ENCODE measurements at places on chromosomes 4 and X.

DNA sequence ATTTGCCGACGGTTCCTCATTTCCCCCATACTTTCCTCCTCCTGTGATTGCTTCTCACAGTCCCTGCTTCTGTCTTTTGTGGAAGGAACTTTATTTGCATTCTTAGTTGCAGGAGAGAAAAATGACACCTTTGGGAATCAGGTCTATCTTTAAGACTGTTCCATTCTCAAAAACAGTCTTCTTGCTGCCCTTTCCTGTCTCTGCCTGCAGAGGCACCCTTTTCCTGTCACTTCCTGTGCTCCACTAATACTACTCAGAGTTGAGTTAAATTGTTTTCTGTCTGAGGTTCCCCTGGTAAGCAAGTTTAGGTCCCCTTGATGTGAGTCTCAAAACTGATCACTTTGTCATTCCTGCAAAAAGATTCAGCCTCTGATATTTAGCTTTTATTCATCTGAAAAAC, 208.8 kb upstream of the CLNK start:
- no peak for DNase-seq

- DNase-seq = peak; percentile 2
These were observed 345.3 kb upstream of the TENM3 start for GRCh38 chr4:181897935-181898334.

- no peak for DNase-seq
These were observed 53.7 kb upstream of the HHIP start for GRCh38 chr4:144592264-144592663.

DNA sequence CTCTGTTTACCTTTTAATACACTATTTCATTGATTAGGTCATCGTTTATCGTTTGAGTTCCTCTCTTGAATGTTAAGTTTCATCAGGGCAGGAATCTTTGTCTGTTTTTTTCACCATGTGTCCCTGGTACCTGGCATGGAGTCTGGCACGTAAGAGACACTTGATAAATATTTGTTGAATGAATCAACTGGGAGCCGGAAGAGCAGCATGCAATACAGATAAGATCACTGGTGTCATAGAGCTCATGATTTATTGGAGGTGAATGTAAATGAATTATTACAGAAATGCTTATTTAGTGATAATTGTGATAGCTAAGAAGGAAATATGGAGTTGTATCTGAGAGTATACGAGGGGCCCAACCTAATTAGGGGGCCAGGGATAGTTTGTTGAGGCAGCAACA, 62.8 kb downstream of the UCHL1 start:
- DNase-seq = no peak

DNA sequence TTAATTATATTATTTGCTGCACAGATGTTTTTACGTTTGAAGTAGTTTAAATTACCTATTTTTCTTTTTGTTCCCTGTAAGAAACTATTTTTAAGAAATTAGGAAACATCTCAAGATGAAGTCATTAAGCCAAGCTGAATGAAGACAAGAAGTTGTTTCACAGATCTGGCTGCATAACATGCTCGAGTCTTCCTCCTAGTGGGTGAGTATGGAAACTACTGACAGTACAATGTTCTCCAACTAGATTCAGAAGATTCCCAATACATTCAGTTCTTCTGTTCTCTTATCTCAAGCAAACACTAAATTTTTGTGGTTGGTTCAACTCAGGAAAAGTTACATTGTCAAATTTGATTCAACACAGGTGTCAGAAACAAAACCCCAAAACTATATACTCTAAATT, 256.8 kb upstream of the VCX start:
- peak; percentile 58 for DNase-seq

DNA sequence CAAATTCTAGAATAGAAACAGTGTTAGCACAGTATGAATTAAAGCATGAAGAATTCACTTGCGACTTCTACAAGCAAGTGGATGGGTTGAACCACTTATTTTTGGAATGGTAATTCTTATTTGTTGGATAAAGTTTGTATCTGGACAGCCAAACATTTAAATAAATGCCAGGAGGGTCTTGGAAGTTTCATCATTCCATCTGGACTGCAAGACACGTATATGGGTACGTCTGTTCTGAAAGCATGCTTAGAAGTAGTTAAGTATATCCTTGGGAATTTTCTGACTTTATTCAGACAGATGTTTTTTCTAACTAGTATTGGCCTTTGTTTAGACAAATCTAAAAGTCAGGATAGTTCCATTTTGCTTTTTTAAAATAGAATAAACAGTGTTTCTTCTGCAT, 77.5 kb upstream of the CASK start:
- no peak for DNase-seq

DNA sequence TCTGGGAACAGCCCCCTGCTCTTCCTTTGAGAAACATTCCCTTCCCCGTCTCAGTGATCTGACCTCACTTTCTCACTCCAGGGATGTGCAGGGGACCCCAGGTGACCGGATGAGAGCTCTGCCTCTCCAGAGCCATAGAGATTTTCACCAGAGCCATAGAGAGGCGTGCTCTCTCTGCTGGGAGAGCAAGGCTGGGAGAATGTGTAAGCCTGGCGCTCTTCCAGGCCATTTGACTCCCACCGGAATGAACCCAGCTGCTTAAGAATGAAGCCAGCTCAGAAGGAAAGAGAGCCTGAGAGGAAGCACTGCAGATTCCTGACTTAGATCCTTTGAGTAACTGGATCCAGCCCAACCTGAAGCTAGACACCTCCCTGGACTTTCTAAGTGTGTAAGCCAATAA, 106.4 kb downstream of the DHX15 start:
- peak; percentile 40 for DNase-seq

DNA sequence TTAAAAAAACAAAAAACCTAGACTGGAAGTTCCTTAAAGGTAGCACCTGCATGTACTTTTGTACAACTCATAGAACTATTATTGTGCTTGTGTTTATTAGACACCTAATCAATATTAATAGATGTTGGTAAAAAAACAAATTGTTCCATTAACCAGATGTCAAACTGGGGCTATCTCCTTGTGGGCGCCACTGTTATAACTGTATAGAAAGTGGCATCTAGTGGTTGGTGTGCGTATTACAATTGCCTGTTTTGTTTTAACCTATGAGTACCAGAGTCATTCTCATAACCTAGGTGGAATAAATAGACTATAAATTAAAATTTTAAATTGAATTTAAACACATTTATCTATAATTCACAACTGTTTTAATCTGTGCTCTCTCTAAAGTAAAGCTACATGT, 97.4 kb downstream of the COL4A5 start:
- DNase-seq = peak; percentile 33

GRCh38 chr4:59570860-59571476, 1629.2 kb upstream of the ADGRL3 start:
- DNase-seq = no peak

- DNase-seq = no peak
These were observed 196.9 kb upstream of the BANK1 start for GRCh38 chr4:101593666-101594065.

GRCh38 chr4:77193511-77194102, 36.6 kb downstream of the CCNG2 start:
- DNase-seq = no peak

DNA sequence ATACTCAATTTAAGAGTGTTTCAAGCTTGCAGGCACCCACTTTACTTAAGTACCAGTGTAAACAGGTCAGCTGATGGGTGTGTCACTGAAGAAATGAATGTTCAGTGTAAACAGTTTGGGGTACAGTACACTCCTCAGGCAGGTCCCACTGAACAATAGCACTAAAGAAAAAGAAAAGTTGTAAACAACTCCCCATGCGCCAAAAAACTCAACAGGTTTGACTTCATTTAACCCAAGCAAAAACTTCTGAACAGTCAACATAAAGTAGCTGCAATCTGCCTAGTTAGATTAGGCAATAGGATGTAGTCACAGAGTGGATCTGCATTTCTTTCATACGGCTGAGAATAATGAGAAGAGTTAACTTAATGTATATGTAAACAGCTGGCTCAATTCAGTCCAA, 93.2 kb downstream of the FAM13A start:
- DNase-seq = no peak

- DNase-seq = no peak
These were observed 47.5 kb downstream of the TBC1D14 start for GRCh38 chr4:6957148-6957520.

GRCh38 chr4:151227731-151228130, 49.2 kb upstream of the PRSS48 start:
- DNase-seq = peak; percentile 84

- no peak for DNase-seq
These were observed 103.4 kb upstream of the TEX13A start for GRCh38 chrX:105323928-105324327.

- DNase-seq = no peak
These were observed 16.0 kb upstream of the RAP1GDS1 start for GRCh38 chr4:98245226-98245625.

- DNase-seq = no peak
These were observed 2.5 kb upstream of the EFNB1 start for GRCh38 chrX:68826113-68826980.

- DNase-seq = no peak
These were observed 75.7 kb upstream of the ZXDA start for GRCh38 chrX:57985951-57986350.

DNA sequence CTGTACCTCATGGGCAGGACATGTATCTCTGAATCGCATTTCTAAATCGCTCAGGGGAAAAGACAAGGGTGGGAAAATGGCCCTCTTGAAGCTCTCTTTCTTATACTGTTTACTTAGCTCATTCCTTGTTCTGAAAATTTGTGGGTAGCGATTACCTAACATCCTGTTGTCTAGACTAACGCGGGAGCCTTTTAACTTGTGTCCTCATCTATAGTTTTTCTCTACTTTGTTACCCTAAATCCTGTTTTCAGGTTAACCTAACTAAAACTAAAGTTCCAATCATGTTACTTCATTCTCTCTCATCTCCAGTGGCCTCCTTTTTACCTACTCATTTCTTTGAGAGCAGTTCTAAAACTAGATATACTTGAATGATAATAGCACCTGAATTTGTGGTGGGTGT, 45.0 kb downstream of the SNX25 start:
- DNase-seq = no peak

- peak; percentile 6 for DNase-seq
These were observed 10.8 kb downstream of the LRP2BP start for GRCh38 chr4:185384930-185385331.

DNA sequence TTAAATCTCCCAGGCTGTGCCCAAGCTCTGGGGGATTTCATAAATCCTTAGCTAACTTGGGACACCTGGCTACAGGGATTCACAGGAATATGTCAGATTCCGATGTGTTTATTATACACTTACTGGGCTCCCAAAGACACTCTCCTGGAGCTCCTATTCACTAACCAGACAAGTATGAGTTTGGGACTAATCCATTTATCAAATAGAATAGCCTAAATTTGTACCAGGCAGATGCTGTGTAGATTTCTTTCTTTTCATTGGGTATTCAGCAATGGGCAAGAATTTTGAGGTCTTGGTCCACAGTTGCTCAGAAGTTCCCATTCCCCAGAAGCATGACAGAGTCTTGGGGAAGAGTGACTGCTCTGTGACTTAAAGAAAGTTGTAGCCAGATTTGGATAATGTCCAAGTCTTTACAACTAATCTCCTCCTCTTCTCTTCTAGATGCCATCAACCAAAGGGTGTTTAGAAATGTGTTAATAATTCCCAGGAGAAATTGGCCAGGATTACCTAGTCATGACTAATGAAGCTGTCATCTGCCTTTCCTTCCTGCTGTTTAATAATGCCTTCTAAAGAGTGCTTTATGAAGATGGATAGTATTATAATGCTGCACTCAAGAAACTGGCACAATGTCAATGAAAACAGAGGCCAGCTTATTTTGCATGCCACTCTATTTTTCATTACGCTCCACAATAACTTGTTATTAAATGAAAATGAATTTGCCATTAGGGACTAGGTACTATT, 120.9 kb downstream of the CHIC2 start:
- DNase-seq = peak; percentile 39

- DNase-seq = no peak
These were observed 25.6 kb downstream of the KDM6A start for GRCh38 chrX:44898411-44899221.

GRCh38 chr4:184568770-184569169, 80.5 kb downstream of the CASP3 start:
- DNase-seq = no peak

GRCh38 chrX:42094218-42094617, 170.9 kb upstream of the CASK start:
- no peak for DNase-seq

- peak; percentile 50 for DNase-seq
These were observed 59.3 kb downstream of the MAD2L1 start for GRCh38 chr4:120007191-120007871.

GRCh38 chr4:170247596-170247995, 157.8 kb upstream of the AADAT start:
- DNase-seq = no peak

DNA sequence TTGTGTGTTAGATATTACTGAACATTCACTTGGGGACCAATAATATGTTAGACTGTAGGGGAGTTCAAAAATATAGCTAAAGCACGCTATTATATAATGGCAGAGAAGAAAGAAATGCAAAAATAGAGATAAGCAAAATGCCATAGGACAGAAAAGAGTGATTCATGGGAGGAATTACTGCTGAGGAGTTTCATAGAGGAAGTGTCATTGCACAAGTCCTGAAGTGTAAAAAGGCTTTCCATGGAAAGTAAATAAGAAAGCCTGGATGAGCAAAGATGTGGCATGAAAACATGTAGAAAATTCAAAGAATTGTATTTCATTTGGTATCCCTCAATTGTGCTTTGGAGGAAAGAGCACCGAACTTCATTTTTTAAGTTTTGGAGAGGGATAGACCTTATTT, 14.5 kb downstream of the HMGB2 start:
- peak; percentile 10 for DNase-seq

- DNase-seq = no peak
These were observed 36.2 kb downstream of the PAPSS1 start for GRCh38 chr4:107683873-107684272.

- peak; percentile 17 for DNase-seq
These were observed 20.8 kb upstream of the PRPS2 start for GRCh38 chrX:12770440-12770839.

- DNase-seq = peak; percentile 16
These were observed 201.7 kb upstream of the AFF2 start for GRCh38 chrX:148298737-148299136.

DNA sequence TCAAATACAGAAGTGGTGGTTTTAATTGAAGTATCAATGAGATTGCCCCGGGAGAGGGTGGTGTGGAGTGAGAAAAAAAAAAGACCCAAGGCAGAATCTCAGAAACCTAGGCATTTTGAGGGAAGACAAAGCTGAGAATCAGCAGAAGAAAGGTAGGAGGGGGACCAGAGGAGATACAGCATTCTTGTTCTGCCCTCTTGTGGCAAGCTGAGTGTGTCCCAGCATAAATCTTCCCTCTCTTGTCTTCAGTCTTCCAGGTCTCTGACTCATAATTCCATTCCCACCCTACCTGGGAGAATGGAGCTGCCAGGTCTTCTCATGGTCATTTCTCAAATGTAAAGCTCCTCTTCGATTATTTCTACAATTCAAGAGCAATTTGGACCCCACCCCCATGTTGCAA, 32.7 kb upstream of the MAGED1 start:
- peak; percentile 47 for DNase-seq

GRCh38 chr4:155400893-155401292, 24.1 kb upstream of the MAP9 start:
- no peak for DNase-seq

DNA sequence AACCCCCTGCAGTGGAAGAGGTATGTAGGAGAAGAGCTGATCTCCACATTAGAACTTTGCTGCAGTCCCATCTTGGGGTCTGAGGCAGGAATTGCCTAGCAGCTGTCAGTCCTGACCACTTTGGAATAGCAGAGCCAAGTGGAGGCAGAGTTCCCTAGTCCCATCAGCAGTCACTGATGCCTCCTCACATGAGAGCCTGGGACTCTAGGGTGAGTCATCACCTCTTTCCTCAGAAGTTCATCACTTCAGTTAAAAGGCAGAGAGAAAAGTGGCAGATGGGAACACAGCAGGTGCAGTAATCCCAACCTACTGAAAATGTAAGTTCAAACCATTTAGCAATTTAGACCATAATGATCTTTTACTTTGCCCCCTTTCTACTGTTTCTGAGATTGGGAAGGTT, 73.9 kb upstream of the MED14 start:
- DNase-seq = peak; percentile 48
